ENCODE measurements at places on chromosomes 4 and X.

DNA sequence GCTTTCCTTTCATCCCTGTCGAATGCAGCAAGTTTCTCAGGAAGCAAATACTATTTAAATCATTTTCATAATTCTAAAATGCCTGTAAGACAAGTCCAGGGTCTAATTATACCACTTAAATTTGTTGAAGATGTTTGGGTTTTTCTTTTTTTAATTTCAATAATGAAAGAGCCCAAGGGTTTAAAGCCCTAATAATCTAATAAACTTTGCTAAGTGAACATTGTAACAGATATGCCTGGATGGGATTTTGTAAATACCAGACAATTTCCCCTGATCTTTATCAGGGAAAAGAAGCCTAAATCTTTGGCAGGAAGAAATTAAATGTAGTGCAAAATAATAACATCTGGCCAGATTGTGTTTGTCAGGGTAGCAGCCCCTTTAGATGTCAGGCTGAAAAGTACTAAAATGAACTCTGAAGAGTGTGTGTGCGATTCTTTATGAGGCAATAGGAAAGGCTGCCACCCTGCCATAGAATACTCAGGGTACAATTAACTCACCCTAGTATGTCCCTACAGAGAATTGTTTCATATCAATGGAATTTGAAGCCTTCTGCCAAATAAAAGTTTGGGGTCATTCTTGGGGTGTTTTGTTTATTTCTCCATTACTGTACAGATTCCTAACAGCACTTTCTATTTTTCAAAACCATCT lies 45.6 kb downstream of the GPC3 start:
- DNase-seq: no peak

- DNase-seq: no peak
These were observed 174.4 kb upstream of the NUDT10 start for GRCh38 chrX:51158231-51158630.

DNA sequence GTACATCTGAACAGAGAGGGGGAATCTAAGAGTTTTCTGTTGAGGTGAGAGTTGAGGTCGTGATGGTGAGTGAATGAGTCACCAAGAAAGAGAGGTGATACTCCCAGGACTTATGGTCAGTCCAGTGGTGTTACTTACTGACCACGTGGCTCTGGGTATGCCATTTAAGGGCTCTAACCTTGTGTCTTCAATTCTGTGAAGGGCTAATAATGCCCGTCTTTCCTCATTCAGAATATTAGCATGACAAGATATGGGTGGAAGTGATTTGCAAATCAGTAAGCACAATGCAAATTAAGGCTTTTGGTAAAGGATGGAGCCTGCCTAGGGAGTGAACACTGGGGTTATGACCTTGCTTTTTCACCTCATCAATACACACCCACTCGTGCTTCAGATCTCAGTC lies 75.2 kb downstream of the COQ2 start:
- no peak for DNase-seq

DNA sequence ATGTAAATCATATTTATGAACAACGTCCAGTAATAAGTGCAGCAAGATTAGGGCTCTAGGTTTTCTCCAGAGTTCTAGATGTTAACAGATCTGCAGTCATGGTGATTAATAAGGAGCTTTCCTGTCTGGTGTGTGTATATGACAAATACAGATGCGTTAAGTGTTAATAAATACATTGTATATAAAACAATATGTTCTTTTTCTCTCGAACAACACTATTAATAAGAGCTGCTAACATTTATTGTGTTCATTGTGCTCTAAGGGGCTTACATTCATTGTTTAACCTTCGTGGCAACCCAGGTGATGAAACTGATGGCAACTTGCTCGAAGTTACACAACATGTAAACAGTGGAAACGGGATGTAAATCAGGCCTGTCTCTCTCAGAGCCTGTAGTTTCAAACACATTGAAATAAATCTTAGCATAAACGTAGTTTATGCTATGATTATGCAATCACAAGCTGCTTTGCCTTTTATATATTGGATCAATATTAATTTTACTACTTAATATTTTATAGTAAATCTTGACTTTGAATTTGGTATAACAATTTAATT lies 547 bp upstream of the CLGN start:
- peak; percentile 43 for DNase-seq

DNA sequence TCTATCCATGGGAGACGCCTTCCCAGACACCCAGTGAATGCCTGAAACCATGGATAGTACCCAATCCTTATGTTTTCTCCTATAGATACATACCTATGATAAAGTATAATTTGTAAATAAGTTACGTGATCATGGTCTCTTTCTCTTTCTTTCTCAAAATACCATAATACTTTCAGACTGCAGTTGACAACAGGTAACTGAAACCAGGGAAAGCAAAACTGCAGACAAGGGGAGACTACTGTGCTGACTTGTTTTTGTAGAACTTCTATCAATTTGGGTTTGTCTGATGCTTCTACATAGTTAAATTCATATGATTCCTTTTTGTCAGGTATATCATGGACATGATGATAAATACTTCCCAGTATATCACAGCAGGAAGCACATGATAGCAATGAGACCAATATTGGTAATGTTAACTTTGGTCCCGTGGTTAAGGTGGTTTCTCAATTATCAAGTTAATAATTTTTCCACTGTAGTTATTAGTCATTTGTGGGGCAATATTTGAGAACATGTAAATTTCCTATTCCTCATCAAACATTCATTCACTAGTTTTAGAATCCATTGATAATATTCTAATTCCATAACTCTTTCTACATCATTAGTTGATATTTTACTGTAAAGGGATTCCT lies 298.0 kb upstream of the TET2 start:
- no peak for DNase-seq

DNA sequence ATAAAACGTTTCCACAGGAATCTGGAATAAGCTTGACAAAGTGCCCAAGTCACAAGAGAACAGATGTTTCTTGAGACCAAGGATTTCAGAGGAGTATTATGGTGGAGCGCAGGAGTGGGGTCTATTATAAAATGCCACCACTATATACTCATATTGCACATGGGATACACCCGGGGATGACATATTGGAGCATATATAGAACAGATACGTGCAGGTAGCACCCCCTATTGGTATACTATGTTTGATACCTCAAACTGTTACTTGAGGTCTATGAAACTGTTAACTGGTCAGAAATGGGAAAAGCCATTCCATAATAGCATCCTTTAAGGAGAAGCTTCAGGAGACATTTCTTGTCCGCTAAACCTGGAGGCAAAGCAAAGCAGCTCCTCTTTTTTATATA lies 86.0 kb downstream of the PCYT1B start:
- peak; percentile 39 for DNase-seq

GRCh38 chrX:108019382-108019875 lies 25.4 kb upstream of the VSIG1 start:
- no peak for DNase-seq

DNA sequence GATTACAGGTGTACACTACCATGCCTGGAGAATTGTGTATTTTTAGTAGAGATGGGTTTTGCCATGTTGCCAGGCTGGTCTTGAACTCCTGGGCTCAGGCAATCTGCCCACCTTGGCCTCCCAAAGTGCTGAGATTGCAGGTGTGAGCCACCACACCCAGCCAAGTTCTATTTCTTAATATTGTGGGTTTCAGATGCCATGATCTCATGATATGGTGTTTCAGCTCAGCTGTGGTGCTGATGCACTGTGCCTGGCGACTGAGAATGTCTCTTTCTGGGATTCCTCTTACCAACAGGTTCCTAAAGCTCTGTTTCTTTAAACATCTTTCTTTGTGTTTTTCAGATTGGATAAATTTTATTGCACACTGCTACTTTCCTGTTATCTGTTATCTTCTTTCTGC lies 17.3 kb upstream of the NDUFC1 start:
- no peak for DNase-seq

DNA sequence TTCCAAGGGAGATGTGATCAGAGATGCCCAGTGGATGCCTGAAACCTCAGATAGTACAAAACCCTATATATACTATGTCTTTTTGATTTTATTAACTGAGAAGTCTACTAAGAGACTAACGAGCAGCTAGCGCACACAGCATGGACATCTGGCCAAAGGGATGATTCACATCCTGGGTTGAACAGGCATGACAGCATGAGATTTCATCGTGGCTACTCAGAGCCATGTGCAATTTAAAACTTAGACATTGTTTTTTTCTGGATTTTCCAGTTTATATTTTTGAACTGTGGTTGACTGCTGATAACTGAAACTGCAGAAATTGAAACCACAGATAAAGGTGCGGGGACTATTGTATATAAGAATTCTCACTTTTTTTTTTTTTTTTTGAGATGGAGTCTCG lies 2252.9 kb upstream of the AGA start:
- no peak for DNase-seq

GRCh38 chr4:6452897-6453687 lies 19.3 kb downstream of the PPP2R2C start:
- DNase-seq: no peak

- no peak for DNase-seq
These were observed 8.8 kb downstream of the TBL1X start for GRCh38 chrX:9473708-9474107.

- DNase-seq: no peak
These were observed 127.3 kb upstream of the AMOT start for GRCh38 chrX:112967903-112968302.

DNA sequence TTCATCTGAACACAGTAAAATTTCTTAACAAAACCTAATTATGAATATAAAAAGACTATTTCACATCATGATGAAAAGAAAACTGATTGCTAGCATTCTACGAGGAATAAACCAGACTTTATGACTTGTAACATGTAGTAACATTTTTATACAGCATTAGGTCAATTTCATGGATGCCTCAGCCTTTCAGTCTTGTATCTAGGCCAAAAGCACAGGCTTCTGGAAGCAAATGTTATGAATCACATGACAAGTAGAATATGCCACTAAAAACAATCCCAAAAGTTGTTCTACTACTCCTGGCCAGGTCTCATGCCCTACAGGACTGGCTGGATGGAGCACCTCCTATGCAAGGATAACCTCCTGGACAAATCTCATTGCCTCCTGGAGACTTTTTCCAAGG lies 101.2 kb downstream of the ARHGAP6 start:
- DNase-seq: no peak

- DNase-seq: no peak
These were observed 7.5 kb downstream of the IDS start for GRCh38 chrX:149497626-149498025.

GRCh38 chr4:69823048-69823447 lies 36.9 kb downstream of the SULT1E1 start:
- no peak for DNase-seq

- DNase-seq: no peak
These were observed 4.7 kb downstream of the CPLX1 start for GRCh38 chr4:821181-821591.

DNA sequence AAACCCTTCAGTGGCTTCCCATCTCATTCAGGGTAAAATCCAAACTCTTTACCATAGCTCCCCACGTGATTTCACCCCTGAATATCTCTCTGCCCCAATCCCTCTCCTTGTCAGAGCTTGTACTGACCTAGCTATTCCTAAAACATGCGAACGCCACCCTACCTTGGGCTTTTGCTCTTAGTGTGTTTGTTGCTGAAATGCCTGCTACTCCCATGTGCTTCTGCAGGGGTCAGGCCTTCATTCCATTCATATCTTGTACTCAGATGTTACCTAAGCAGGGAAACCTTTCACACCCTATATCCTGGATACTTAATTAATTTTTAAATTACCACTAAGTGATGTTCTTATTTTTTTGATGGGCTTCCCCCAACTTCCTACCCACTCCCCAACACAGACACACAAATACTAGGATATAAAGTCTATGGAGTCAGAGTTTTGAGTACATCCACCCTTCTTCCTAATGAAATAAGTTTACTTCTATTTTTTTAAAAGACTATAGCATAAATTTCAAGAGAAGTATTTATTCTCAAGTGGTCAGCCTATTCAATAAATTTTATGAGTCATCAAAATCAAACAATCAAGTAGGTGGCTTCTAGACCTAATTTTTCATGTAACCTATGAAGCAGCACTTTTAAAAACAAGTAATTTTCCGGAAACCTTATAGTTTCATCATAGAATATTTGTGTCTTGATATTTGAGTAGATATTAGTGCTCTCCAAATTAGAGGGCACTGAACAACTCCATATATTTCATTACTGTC lies 189.4 kb downstream of the RAPGEF2 start:
- DNase-seq: no peak

DNA sequence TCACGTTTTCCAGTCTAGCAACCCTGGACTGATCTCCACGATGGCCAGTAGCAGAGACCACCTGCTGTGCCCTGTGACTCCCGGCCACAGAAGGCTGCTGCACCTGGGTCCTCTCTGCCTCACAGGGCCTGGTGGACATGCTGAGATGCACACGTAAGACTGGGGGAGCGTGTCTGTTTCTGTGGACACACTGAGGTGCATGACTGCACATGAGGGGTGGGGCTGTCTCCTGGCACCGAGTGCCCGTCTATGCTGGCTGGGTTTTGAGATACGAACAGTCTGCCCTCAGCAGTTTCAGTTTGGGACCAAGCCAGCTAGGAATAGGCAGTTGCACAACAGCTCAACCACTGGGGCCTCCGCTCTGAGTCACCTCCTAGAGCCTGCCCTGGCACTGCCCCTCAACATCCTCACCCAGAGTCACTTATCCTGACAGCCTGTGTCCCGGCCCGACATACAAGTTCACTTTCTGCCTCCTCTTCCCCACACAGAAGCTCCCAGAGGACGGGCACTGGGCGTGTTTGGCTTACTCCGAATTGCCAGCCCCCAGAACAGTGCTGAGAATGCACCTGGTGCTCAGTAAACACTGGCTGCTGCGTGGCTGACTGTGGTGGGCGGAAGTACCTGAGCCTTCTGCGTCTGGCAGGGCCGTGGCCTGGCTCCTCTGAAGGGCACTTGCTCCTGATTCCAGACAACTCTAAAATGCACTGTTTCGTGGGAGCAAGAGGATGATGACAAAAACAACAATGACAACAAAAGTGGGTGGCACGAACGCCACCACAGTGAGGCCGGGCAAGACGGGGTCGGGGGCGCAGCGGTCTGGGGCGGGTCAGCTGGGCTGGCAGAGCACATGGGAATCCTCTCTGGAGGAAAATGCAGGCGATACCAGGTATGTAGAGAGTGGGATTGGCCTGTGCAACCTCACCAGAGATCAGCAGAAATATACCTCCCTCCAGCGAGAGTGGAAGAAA lies 30.9 kb downstream of the RNF212 start:
- peak; percentile 91 for DNase-seq

- no peak for DNase-seq
These were observed 2.6 kb downstream of the UNC5C start for GRCh38 chr4:95546221-95546620.

- DNase-seq: no peak
These were observed 2.1 kb downstream of the ZNF518B start for GRCh38 chr4:10455133-10455532.

GRCh38 chrX:9855561-9856283 lies 69.5 kb downstream of the SHROOM2 start:
- no peak for DNase-seq

GRCh38 chr4:55169352-55169961 lies 44.1 kb upstream of the KDR start:
- no peak for DNase-seq

All from AML-193 (cell line).